Suppressor macrophage treated with lipopolysaccharide for 4 hours (primary cell): ENCODE measurements at places on chromosomes 3 and 15.

DNA sequence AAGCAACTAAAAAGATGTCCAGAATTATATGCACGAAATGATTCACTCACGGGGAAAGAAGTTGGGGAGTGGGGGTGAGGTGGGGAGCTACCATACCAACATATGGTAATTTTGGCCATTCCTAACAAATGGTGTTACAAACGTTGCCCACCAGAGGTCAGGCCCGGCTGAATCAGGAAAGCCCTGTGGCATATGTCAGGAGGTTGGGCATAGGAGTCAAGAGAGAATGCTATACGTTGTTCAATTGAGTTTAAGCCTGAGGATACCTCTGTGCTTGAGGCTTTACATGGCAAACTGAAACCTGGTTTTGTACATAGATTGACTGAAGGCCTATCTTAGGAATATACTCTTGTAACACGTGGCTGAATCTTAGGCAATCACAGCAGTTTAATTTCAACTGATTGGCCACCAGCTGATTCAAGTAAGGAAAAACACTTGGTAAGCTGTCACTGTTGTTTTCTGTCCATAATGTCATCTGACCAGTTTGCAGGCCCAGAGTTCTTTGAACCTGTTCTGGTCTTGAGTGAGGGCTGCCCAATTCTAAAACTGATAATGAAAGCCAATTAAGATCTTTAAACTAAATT lies 23.4 kb upstream of the SLC2A2 start:
- DNase-seq = peak; percentile 65

GRCh38 chr3:108086653-108087052 lies 4.2 kb downstream of the CD47 start:
- no peak for DNase-seq

- DNase-seq = no peak
These were observed 282.5 kb upstream of the TLE3 start for GRCh38 chr15:70379938-70380883.

DNA sequence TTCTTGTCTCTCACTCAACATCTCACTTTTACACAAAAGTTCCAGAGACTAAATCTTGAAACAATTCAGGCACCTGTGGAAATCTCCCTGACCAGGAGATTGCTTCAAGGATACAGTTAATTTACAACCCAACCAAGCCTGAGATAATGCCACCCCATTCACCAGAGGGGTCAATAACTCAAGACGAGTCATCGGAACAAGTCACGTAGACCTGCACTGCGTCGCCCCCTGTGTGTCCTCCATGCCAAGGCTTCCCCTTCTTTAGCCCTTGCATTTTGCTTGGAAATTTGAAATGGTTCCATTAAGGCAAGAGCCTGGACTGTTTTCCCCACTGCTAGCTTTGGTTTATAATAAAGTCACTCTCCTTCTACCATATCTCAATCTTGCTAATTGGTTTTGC lies 129.0 kb upstream of the NEO1 start:
- DNase-seq = no peak

DNA sequence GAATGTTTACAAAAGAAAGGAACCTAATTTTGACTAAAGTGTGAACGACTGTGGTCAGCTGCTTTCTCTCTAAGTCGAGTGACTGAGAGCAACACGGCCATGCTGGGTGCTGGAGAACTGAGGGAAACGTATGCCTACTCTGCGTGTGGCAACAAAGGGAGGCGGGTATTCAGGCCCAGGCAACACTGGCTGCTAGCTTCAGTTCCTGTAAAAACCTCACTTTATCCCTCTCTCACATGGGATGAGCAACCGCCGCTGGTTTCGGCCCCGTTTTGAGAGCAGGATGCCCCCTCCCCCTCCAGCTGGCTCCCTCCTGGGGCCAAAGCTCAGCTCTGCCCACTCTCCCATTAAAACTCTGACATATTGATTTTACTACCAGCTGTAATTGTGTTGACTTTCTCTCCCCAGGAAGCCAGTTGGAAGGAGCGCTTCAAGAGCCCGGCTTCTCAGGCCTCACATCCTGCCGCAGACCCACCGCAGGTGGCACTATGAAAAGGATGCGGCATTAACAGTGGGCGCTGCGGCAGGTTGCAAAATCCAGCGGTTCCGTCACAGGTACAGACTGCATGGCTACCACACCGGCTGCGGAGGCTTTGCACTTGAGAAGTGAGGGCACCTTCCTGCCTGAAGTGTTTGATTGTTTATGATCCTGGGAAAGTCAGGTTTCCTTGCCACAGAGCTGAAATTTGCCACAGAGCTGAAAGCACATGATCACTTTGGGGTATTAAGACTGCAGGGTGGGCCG lies 12.7 kb downstream of the PLXND1 start:
- peak; percentile 92 for DNase-seq

- no peak for DNase-seq
These were observed 64.3 kb downstream of the CMTM8 start for GRCh38 chr3:32302601-32303398.

DNA sequence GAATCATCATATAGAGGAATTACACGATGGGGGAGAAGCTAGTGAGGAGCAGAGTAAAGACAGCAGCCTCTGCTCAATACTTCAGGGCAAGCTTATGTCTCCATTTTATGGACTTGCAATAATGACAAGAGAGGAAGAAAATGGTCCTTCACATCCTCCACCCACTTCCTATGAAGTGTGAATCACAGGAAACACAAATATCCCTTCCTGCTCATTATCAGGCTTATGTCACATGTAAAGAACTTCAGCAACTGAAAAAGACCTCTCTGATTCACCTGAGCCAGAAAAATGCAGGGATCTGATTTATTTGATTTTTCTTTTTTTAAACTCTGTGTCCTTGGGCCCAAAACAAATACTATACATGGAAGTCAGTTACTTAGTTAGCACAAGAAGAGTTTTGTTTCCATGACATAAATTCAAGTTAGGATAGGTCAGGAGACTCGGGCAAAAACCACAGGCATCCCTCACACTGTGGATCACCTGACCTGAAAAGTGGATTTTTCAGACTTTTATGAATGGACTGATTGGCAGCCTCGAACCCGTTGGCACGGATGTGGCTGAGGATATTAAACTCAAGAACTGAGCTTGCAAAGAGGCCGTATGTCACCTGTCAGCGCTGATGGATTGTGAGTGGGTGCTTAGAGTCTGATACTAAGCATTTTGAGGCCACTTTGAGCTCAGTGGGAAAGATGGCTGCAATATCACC lies 620.8 kb upstream of the MDFIC2 start:
- no peak for DNase-seq

DNA sequence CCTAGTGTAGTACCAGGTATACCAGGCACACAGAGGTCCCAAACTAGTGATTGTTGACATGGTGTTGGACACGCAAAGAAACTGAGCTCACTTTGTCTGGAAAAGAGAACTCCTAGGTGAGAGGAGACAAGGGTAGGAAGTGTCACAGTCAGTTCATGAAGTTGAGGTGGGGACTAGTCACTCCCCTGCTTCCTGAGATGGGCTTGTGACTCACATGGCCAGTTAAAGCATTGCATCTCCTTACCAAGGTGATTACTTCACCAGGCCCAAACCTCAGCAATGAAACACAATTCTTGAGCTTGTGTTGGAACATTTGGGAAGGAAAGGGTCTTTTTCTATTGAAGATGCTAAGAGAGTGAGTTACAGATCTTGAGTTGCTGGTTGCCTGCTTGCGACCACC lies 49.2 kb upstream of the RAD18 start:
- no peak for DNase-seq

DNA sequence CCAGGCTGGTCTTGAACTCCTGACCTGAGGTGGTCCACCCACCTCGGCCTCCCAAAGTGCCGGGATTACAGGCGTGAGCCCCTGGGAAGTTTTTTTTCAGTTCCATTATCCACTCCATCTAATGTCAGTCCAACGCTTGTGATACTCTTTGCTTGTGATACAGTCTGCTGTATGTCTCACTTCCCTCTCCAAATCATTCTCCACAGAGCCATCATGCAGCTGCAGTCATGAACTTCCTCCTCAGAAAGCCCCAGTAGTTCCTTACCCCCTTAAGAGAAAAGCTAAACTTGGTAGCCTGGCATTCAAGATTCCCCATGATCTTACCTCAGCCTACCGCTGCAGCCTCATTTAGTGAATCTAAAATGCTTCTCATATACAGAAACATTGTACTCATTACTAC lies 2.3 kb downstream of the ARPC4 start:
- peak; percentile 78 for DNase-seq

DNA sequence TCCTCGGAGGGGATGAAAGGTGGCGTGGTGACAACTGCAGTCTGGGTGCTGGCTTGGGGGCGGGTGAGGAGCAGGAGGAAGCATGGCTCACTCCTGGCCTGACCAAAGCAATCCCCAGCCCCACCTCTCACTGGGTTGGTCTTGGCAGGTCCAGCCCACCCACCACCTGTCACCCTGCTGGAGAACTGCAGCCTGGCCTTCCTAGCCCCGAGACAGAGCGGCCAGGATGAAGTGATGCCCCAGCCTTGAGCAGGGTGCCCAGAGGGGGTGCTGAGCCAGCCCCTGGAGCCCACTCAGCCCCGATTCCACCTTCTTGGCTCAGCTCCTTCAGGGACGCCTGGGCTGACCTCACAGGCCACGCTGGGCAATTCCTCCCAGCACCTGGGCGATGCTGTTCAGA lies 89.9 kb downstream of the IQSEC1 start:
- DNase-seq = no peak

GRCh38 chr3:171680726-171681411 lies 129.4 kb downstream of the PLD1 start:
- DNase-seq = no peak

- DNase-seq = no peak
These were observed 140.6 kb upstream of the ABHD17C start for GRCh38 chr15:80554560-80554959.

DNA sequence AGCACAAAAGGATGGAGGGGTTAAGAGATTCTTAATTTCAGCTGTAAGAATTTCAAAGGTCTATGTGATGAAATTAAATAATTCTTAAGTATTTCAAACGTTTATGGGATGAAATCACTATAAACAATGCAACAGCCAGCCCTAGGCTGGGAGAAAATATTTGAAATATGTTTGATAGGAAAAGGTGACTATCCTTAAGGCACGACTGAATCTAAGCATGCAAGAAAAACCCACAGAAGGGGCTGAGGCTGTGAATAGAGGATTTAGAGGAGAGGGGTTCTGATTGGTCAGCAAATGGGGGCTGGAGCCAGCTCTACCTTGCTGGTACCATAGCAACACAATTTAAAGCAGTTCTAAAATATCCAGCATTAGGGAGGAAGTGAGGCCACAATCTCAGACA lies 220.8 kb upstream of the ATP10A start:
- no peak for DNase-seq

GRCh38 chr3:8500319-8500988 lies 1.2 kb upstream of the LMCD1 start:
- DNase-seq = no peak

- peak; percentile 51 for DNase-seq
These were observed 24.2 kb downstream of the UBE2Q2 start for GRCh38 chr15:75867449-75867848.

- DNase-seq = no peak
These were observed 97.1 kb upstream of the SAMMSON start for GRCh38 chr3:69902386-69902785.

DNA sequence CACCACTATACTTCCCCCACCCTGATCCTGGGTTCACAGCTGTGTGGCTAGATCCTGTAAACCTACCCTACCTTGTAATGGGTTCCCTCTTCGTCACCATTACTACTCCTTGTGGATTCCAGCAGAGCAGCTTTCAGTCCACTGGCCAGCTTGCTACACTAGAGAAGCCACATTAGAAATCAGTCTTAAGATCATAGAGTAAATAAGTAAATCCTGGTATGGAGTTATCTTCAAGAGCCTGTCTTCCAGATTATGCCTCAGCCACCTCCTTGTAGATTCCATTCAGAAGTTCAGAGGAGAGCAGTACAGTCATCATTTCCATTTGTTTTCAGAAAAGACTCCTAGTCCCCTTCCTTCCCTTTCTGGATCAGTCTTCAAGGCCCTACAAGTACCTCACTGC lies 123.7 kb downstream of the ALDH1A2 start:
- DNase-seq = no peak

DNA sequence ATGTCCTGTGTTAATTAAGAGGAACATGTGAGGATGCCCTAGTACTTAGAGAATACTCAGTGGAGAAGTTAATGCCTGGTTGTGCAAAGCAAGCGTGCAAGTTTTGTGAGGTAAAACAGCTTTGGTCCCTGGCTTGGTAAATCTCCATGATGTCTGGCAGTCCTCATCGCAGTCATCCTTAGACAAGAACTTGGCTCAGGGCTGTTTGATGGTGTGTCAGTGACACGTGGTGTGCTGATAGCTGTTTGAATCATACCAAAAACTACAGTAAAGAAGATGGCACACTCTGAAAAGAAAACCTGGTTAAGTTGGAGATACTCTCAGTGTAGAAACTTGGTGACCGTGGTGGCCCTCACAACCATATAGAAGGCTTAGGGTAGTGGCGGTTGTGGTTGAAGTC lies 361.7 kb downstream of the FEZF2 start:
- no peak for DNase-seq

DNA sequence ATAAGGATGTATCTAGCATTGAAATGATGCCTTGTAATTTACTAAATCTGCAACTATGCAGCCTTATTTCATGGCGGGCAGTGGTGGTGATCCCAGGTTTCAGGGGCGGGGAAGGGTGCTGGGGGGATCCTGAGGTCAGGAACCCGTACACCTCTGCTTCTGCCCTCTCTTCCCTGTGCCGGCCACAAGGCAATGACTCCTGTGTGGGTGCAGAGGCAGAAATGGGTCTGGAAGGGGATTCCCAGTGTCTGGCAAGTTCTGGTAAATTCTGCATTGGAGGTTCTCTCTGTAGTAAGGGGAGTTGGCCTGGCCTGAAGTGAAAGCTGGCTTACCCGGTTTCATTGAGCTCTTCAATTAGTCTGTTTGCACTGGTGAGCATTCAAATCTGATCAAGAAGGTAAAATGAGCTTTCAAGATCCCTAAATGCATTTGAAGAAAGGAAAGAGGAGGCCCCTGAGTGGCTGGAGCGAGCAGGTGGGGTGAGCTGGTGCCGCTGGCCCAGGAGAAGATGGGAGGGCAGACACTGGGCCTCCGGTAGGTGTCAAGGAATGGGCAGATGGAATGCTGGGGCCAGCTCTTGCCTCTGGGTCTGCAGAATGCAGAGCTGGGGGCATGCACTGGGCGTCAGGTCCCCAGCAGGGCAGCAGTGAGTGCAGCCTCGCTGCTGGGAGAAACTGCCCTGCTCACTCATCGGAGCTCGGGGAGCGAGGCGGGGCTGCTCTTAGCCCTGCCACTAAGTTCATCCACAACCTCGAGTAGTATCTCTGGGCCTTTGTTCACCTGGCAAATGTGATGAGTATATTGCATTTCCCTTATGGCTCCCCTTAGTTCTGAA lies 13.7 kb downstream of the NRROS start:
- peak; percentile 83 for DNase-seq

- peak; percentile 70 for DNase-seq
These were observed 3.9 kb upstream of the TLE3 start for GRCh38 chr15:70101459-70102113.
